ENCODE measurements at places on chromosomes 16 and 17. TPM values are rescaled to one million over a fixed set of nuclear protein-coding genes. Genes with fewer than 3 reads are reported as not detected.

DNA sequence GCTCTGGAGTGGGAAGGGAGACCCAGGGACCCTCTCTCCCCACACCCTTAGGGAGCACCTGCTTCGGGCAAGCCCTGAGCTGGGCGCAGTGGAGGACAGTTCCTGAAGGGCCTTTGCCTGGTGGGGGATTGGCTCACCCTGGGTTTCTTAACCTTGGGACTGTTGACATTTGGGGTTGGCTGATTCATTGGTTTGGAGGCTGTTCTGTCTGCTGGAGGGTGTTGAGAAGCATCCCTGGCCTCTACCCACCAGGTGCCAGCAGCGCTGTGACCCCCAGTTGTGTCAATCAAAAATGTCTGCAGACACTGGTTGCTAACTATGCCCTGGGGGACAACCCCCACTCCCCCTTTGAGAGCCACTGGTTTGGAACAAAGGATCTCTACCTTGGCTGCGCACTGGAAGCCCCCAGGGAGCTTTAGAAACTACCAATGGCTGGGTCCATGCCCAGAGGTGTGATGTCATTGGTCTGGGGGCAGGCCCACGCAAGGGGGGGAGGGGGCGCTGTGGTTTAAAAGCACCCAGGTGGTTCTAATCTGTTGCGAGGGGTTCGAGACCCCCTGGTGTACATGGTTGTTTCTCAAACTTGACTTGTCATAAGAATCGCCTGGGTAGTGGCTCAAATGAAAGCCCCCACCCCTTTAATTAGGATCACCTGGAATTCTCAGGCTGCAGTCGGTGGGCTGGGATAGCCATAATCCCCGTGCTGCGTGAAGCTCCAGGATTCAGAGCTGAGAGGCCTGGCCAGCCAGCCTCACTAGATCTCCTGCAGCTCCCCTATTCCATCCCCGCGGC lies 151.9 kb upstream of the GSE1 start:
- peak; percentile 52 for DNase-seq

DNA sequence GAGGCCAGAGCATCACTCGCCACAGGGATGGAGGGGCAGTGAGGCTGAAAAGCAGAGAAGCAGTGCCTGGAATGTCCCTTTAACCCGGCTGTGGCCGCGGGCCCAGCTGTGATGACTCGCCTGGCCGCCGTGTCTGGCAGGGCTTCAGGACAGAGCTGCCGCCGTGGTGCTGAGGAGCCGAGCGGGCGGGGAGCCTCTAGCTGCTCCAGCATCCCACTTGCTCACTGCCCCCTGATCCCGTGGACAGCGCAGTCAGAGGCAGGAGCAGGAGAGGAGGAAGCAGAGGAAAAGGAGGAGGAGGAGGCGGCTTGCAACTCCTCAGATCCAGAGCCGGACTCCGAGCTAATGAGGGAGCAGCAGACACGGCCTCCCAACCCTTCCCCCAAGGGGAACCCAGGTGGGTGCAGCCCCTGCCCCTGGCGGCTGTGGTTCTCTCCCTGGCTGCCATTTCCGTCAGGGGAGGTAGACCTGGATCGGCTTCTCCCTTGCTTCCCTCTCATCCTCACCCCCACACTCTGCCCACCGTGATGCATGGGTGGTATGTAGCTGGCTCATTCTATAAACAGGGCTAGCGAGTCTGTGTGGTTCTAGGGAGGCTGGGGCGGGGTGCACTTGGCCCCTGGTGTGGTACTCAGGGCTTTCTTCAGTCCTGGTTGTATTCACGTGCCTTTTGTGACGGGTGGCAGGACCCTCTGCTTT lies 165.7 kb downstream of the CMIP start:
- peak; percentile 52 for DNase-seq

- no peak for DNase-seq
Measured at GRCh38 chr17:929586-929985, 50.0 kb downstream of the NXN start.

DNA sequence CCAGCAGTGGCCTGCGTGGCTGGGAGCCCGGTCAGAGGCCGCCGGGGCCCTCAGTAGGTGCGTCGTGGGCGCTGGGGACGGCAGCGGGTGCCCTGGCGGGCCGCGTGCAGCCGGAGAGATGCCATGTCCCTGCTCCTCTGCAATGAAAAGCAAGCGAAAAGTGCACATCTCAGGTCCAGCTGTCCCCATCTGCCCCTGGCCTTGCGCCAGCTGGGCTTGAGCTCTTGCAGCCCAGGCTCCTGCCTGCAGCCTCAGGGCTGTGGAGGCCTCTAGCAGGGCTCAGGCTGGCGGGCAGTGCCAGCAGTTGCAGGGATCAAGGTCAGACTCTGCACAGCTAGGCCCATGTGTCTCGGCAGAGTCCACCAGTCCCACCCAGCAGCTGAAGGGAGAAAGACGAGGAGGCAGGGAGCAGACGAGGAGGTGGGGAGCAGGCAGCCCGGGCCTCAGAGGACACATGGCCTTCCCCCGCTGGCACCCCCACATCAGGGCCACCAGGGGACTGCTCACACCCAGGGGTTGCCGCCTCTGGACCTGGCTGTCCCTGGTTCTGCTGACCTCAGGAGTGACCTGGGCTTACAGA lies 11.2 kb downstream of the SLC16A3 start:
- no peak for DNase-seq

- DNase-seq: no peak
Measured at GRCh38 chr17:39579318-39580081, 28.2 kb downstream of the NEUROD2 start.

- no peak for DNase-seq
Measured at GRCh38 chr17:10792151-10792550, 11.7 kb downstream of the TMEM238L start.

DNA sequence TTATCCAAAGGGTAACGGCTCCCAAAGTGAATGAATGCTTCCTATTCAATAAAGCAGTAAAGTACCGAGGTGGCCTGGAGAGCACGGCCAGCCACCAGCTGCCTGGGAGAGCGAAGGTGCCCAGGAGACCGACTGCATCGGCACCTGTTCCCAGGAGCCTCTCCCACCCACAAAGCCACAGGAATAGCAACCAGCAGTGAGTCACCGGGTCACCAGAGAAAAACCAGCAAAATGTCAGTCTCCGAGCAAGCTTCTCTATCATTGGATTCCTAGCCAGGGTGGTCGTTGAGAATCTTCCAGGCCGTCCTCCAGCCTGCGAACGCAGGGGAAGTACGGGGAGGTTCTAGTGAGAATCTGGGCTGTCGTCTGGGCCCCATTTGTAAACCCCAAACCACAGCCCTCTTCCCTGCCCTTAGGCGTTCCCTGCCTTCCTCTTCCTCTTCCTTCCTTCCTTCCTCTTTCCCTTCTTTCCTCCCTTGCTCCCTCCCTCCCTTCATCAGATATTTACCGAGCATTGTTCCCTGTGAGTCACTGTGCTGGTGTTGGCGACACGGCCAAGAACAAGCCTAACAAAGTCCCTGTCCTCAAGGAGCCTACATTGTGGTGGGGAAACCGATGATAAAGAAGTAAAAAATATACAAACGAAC lies 114.6 kb downstream of the SLC39A11 start:
- DNase-seq: no peak

DNA sequence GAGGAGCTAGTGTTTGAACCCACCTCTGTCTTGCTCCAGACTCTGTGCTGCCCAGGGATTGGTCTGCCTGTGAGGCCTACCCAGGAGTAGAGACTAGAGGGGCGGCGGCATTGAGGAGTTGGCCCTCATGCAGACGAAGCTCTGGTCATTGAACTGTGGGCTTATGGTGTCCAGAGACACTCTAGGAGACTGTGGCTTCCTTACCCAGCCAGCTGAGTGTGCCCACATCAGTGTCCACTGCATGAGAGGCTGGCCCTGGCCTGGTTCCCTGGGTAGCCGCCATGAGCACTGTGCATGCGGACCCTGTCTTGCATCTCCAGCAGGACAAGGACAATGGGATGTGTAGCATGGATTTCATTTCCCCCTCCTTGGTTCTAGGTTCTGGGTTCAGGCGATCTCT lies 14.0 kb downstream of the SGSM2 start:
- no peak for DNase-seq

DNA sequence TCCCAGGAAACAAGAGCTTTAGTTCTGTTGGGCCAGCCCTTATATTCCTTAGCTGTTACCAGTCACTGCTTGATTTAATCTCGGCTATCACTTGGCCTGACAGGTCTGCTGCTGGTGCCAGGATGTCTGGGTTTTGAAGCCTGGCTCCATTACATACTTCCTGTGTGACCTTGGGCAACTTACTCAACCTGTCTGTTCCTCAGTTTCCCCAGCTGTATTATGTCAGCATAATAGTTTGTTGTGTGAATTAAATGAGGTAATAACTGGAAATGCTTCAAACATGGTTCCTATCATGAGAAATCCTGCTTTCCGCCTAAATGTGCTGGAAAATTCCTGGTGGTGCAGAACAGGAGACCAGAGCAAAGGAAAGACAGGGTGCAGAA lies 50.6 kb upstream of the STH start:
- DNase-seq: no peak

EXOC3L1 gene
- 4.6 TPM for total RNA-seq

- DNase-seq: no peak
Measured at GRCh38 chr17:46072998-46073397, 73.9 kb downstream of the STH start.

- no peak for DNase-seq
Measured at GRCh38 chr16:77972062-77972392, 50.3 kb upstream of the CLEC3A start.

GRCh38 chr17:74860872-74861661 lies 1.4 kb upstream of the GRIN2C start:
- DNase-seq: no peak

DNA sequence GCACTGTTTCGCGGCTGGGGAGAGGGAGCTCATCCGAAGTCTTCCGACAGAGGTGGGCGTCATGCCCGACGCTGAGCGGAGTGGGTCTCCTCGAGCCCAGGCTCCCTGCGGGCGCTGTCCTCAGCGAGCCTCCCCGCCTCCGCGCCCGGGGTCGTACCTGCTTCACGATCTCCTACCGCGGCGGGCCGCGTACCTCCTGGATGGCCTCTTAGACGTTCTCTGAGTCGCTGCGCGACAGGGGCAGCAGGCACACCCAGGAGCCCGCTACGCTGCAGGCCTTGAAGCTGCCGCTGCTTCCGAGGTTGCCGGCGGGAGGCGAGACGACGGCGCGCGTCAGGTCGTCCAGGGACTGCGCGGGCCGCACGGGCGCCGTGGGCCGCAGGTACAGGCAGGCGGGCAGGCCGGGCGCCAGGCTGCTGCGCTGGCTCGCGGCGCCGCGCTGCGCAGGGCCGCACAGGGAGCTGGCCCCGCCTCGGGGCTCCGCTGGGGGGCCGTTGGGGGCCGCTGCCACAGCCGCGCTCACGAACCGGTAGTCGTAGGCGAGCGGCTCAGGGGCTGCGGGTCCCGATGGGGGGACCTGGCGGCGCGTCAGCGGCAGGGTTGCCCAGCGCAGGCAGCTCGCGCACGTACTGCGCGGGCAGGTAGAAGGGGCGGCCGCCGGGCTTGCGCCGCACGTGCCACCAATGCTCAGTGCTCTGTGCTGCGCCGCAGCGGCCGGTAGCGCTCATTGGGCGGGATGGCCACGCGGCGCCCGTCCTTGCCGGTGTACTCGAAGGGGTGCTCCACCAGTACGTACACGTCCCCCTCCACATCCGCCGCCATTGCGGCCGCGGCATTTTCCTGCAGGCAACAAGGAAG lies 116.4 kb upstream of the SMURF2 start:
- DNase-seq: peak; percentile 49

TAF15 gene
- total RNA-seq: 218 TPM

DNA sequence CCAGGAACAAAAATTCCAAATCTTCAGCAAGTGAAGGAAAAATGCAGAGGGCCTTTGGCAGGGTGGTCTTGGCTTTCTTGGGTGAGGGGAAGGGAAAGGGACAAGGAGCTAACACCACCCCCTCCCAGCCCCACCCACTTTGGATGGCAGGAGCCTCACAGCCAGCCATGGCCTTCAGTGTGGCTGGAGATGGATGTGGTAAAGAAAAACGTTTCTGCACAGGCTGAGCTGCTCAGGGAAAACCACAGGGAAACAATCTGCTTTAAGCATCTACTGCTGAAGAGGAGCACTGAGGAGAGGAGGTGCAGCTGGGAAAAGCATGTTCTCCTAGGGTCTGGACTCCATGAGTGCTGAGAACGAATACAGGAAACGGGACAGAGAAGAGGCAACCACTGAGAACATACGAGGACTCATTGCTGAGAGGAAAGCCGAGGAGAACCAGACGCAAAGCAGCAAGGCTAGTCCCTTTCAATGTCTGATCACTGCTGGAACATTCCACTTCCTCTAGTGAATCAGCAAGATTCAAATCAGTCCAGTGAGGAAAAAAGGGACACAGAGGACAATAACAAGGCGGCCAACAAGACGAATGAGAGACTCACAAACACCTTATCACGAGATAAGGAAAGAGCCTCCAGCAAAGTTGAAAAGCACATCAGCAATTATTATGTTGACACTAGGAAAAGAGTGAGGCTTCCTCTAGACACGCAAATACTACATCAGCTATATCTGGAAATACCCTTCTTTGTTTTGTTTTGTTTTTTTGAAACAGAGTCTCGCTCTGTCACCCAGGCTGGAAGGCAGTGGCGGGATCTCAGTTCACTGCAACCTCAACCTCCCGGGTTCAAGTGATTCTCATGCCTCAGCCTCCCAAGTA lies 41.7 kb downstream of the ZZEF1 start:
- DNase-seq: no peak

BHLHA9 gene
- not detected for total RNA-seq

GRCh38 chr17:32814836-32815235 lies 62.1 kb downstream of the MYO1D start:
- no peak for DNase-seq

GRCh38 chr16:57979006-57979585 lies 8.2 kb upstream of the CNGB1 start:
- no peak for DNase-seq

ADAD2 gene
- total RNA-seq: not detected

DNA sequence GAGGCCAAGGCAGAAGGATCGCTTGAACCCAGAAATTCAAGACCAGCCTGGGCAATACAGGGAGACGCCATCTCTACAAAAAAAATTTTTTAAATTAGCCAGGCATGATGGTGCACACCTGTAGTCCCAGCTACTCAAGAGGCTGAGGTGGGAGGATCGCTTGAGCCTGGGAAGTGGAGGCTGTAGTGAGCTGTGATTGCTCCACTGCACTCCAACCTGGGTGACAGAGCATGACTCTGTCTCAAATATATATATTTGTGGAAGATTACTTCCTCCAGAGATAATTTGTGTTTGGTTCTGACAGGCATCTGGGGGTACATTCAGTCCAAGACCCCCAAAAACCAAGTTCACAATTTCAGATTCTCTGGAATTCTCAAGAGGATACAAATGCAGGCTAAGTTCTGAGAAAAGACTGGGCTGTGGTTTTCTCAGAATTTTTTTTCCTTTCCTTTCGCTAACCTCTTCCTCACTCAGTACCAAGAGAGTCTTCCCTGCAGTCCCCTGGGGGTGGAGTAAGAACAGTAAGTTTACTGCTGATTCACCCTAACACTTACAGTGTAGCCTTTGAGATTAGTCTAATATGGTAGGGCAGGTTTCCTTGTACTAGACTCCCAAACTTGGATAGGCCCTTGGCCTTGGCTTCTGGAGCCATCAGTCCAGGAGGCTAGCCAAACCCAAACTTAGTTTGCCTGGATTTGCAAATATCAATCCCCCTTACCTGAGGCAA lies 15.1 kb downstream of the GSDMB start:
- no peak for DNase-seq

HSF5 gene
- total RNA-seq: not detected

CBFA2T3 gene
- 10.5 TPM for total RNA-seq

- no peak for DNase-seq
Measured at GRCh38 chr17:75516619-75517296, 430 bp downstream of the TSEN54 start.

- no peak for DNase-seq
Measured at GRCh38 chr16:7351610-7352510, 19.2 kb downstream of the RBFOX1 start.

TPSB2 gene
- 39.1 TPM for total RNA-seq

Data from colonic mucosa (tissue), 4 donors.